ENCODE measurements at places on chromosomes 12 and 14. TPM values are rescaled to one million over a fixed set of nuclear protein-coding genes. Genes with fewer than 3 reads are reported as not detected.

The SOS2 gene
- polyA plus RNA-seq: 46.3 TPM

The NINJ2 gene
- polyA plus RNA-seq: 1.5 TPM

The FSCB gene
- polyA plus RNA-seq: not detected

The SIX6 gene
- not detected for polyA plus RNA-seq

GRCh38 chr14:40847480-40847879, 759.2 kb upstream of the LRFN5 start:
- no peak for DNase-seq

DNA sequence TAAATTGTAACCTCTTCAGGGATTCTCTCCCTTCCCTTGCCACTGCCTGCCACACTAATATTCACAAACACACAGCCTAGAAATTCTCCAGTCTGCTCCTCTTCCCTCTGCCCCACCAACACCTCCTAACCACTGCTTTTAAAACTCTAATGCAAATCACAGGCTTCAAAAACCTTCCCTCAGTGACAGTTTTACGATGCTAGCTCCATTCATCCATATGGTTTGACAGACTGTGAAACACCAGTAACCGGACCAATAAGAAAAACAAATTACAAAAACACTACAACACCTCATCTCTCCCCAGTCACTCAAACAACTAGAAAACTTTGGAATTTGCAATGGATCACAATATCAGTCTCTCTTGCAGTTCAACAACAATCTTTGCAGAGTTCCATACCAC, 5.7 kb downstream of the DPF3 start:
- no peak for DNase-seq

DNA sequence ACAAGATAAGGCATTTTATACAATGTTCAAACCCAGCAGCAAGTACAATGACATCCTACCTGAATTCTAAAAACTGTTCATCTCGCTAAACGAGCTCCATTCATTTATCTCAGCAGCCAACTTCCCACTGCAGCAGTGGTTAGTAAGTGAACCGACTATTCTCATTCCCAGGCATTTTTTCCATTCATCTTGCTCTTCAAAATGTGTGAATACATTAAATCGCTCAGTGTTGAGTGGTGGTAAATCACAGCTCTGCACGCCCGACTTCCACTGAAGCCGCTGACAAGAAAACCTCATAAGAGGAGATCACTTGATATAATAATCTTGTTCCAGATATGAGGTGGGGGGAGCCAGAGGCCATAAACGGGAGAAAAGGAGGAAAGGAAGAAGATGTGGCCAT, 746.2 kb upstream of the USP15 start:
- DNase-seq: no peak

DNA sequence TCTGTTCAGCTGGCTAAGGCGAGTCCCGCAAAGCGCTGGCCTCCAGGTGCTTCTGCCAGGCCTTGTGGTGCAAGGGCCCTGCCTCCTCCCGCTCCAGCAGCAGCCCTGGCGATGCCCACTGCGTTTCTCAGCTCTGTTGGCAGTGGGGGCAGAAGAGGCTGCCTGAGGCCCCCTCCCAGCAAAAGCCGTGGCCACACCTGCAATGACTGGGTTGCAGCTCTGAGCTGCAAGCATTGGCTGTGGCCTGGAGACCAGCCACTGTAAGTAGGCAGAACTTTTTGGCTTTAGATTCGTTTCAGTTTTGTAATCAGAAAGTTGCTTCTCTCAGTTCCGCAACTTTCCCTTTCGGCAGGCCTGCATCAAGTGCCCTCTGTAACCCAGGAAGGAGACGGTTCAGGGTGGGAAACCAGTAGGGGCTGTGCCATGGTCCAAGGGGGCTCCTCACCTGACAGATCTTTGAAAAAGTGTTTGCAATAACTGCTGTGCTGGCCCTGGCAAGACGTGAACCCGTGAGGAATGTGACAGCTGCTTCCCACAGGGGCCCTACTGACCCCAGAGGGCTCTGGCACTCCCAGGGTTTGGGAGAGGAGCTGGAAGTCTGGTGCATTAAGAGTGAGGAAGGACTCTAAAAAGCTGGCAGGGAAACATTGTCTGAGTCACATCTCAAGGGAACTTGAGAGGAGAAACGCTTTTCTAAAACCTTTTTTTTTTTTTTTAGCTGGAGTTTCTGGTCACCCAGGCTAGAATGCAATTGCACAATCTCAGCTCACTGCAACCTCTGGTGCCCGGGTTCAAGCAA, 54.5 kb upstream of the MAX start:
- DNase-seq: no peak

GRCh38 chr14:90742252-90742651, 74.0 kb downstream of the TTC7B start:
- DNase-seq: no peak

DNA sequence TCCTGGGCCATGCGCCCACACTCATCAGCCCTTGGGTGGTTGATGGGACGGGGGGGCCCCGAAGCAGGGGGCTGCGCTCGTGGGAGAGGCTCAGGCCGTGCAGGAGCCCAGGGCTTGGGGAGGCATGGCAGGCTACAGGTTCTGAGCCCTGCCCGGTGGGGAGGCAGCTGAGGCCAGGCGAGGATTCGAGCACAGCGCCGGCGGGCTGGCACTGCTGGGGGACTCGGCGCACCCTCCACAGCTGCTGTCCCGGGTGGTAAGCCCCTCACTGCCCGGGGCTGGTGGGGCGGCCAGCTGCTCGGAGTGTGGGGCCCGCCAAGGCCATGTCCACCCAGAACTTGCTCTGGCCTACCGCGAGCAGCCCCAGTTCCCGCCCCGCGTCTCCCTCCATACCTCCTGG, 295.8 kb upstream of the SEL1L start:
- no peak for DNase-seq

GRCh38 chr14:92924247-92924646, 1.3 kb downstream of the CHGA start:
- DNase-seq: no peak

Data from left renal pelvis (tissue), 4 donors.